ENCODE measurements at places on chromosomes 2 and 18.

DNA sequence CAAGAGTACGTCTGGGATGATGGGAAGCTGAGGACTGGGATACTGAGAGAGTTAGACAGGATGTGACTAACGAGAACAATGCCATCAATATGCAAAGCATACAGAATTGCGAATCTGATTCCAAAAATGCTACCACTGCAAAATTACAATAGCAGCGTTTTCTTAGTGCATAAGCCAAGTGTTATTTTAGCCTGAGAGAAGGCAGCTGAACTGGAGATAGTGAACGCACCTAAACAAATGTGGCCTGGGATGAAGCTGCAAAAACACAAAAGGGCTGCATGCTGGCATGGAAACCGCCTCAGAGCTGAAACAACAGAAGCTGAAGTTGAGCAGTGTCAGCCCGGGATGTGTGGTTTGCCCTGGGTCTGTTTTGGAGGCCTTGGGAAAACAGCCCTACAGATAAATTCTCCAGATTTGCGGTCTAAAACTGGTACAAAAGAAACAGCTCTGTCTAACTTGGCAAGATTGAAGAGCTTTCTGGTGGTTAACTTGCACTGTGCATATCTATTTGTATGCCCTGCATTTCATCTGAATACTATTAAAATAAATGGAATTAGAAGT, 45.5 kb downstream of the LYPD6 start:
- peaks cover 6% of the 10 kb centered on the region for H3K27me3 ChIP-seq
- H3K4me3 ChIP-seq = no peak overlapping the region
- no peaks in the 10 kb centered on the region for H3K4me1 ChIP-seq

- no peak overlapping the region for H3K4me3 ChIP-seq
- peaks cover 60% of the 10 kb centered on the region for H3K36me3 ChIP-seq
- H3K27ac ChIP-seq = no peak overlapping the region
- no peaks in the 10 kb centered on the region for H3K27me3 ChIP-seq
- no peak for DNase-seq
Measured at GRCh38 chr2:195683174-195683573, 26.1 kb downstream of the SLC39A10 start.

DNA sequence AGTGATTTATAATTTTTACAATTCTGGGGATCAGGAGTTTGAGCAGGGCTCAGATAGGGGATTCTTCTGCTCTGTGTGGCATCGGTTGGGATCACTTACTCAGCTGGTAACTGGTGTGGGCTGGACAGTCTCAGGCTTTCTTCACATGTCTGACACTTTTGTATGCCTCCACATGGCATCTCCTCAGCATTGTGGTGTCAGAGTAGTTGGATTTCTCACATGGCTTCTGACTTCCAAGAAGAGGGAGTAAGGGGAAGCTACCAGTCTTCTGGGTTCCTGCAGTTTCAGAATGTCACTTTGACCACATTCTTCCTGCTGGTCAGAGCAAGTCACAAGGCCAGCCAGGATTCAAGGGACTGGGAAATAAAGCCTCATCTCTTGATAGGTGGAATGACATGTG, 55.6 kb downstream of the NCOA1 start:
- no peaks in the 10 kb centered on the region for H3K27me3 ChIP-seq
- H3K27ac ChIP-seq = no peak overlapping the region
- H3K4me1 ChIP-seq = peaks cover 45% of the 10 kb centered on the region

- no peaks in the 10 kb centered on the region for H3K27me3 ChIP-seq
- peaks cover 93% of the 10 kb centered on the region for H3K36me3 ChIP-seq
- H3K27ac ChIP-seq = peak overlapping the region; percentile 74
Measured at GRCh38 chr2:113184531-113185230, 10.9 kb downstream of the PSD4 start.

- no peak overlapping the region for H3K4me3 ChIP-seq
- H3K4me1 ChIP-seq = peaks cover 26% of the 10 kb centered on the region
- DNase-seq = no peak
- no peak overlapping the region for H3K27ac ChIP-seq
Measured at GRCh38 chr18:46337271-46337670, 233.1 kb downstream of the HAUS1 start.

- DNase-seq = peak; percentile 22
- H3K27ac ChIP-seq = no peak overlapping the region
- peaks cover 3% of the 10 kb centered on the region for H3K4me1 ChIP-seq
- peaks cover 39% of the 10 kb centered on the region for H3K27me3 ChIP-seq
Measured at GRCh38 chr18:31041271-31042083, 1.1 kb downstream of the DSC3 start.
